ENCODE measurements at places on chromosomes 5 and 9.

- no peak for DNase-seq
Observed at GRCh38 chr9:94490465-94490864, 64.4 kb upstream of the PCAT7 start.

DNA sequence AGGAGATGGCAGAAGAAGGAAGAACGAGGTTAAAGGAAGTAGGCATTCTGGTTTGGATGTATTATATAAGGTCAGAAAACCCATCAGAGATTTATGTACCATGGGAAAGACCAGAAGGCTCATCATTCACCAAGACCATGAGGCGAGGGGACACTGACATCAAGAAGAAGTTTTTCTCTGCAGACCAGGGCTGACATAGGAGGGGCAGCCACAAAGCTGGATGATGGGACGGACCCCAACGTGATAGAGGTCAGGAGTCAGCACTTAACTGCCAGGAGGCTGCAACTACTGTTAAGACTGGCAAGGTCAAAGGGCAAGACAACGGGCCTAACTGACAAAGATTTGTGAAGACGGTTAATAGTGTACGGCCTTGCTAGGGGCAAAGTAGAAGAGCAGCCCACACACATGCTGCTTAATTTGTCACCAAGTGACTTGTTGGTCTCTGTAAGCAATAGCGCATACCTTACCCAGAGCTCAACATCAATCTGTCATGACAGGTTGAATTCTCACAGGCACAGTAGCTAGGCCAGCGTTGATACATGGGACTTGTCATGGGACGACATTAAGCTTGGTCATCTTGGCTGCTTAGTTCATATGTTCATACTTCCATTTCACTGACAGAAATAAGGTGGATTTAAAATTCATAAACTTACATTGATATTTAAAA lies 579.7 kb upstream of the CDH10 start:
- no peak for DNase-seq

GRCh38 chr5:78472469-78473106 lies 112.2 kb downstream of the SCAMP1 start:
- DNase-seq, result no peak

- DNase-seq, result no peak
Observed at GRCh38 chr5:14325369-14325768, 182.2 kb downstream of the TRIO start.

DNA sequence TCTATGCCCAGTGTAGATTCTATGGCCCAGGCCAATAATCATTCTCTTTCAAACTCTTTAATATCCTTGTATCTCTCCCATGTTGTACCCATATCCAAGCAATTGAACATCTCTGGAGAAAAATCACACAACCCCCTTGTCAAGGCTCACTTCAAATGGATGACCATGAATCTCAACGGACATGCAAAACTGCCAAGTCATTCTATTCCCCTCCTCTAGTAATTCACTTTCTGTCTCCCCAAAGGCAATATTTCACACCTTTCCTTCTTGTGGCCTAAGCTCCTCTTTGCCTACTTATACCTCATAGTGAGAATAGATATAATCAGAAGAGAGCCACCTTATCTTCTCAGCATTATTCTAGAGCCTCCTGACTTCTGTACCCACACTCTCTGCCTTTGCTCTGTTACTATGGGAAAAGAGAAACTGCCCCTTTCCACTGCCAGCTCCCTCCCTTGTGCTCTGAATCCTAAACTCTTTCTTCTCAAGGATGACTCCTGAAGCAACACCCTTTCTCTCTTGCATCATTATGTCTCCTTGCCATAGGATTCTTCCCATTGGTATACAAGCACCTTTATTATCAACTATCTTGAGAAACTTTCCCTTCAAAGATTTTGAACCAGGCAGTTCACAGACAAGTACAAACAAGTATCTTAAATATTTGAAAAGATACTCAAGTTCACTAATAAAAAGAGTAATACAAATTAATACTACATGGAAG lies 66.1 kb downstream of the RPS23 start:
- DNase-seq, result no peak

DNA sequence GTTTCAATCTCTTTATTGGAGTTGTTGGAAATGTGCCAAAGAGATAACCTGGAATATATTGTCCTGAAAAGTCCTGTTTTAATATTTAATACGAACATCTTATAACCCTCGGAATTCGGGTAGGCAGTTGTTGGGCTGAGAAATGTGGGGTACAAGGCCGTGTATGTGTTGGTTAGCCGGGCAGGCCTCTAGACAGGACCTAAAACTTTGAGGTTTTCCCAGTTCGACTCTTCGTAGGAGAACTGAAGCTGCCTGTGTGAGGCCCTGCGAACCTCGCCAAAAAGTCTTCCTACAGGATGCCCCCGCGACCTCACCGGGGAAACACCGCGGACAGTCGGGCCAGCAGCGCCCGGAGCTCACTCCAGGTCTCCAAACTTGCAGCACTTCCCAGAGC lies 583 bp upstream of the TJP2 start:
- DNase-seq, result no peak

- no peak for DNase-seq
Observed at GRCh38 chr9:34205102-34205501, 26.3 kb downstream of the UBAP1 start.

- DNase-seq, result no peak
Observed at GRCh38 chr9:69293156-69293555, 31.9 kb upstream of the ENTREP1 start.

DNA sequence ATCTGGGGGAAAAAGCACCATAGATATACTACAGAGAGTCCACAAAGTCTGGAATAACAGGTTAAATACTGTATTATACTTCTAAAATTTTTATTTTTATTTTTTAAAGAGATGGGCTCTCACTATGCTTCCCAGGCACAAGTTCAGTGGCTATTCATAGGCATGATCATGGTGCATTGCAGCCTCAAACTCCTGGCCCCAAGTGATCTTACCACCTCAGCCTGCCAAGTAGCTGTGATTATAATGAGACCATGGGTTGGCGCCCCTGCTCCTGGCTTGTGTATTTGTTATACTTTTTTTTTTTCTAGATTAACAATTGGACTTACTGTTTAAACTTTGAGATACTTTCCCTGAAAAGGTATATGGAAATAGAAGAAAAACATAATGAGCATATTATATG lies 25.9 kb downstream of the ERBIN start:
- DNase-seq, result no peak

GRCh38 chr5:72301557-72301956 lies 18.5 kb downstream of the MRPS27 start:
- no peak for DNase-seq
